Stimulated activated CD8-positive, alpha-beta memory T cell treated with anti-CD3 and anti-CD28 coated beads, Interleukin-2, amount 100 ng/mL, for 48 hours (primary cell): ENCODE measurements at places on chromosomes 1 and 21.
A peak's percentile ranks its signal among the peaks of the same experiment; 100 is the strongest.

DNA sequence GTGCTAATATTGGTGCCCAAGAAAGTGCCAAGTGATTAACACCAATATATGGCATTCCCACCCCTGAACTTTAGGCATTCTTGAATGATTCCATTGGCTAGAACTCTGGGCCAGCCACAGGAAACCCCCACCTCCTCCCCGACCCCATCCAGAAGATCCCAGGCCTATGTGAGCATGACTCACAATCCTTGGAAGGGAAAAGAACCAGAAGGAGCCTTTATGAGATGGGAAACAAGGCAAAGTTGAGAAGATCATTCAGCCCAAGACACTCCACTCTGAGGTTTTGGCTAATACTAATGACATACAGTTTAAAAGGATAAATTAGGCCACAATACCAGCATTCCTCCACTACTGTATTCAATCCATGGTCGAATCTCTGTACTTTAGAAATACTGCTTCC, 21.8 kb downstream of the ELK4 start:
- DNase-seq: no peak

- DNase-seq: no peak
Measured at GRCh38 chr21:27390384-27390783, 423.5 kb upstream of the ADAMTS5 start.

- no peak for DNase-seq
Measured at GRCh38 chr1:185096531-185096930, 51.2 kb downstream of the RNF2 start.

DNA sequence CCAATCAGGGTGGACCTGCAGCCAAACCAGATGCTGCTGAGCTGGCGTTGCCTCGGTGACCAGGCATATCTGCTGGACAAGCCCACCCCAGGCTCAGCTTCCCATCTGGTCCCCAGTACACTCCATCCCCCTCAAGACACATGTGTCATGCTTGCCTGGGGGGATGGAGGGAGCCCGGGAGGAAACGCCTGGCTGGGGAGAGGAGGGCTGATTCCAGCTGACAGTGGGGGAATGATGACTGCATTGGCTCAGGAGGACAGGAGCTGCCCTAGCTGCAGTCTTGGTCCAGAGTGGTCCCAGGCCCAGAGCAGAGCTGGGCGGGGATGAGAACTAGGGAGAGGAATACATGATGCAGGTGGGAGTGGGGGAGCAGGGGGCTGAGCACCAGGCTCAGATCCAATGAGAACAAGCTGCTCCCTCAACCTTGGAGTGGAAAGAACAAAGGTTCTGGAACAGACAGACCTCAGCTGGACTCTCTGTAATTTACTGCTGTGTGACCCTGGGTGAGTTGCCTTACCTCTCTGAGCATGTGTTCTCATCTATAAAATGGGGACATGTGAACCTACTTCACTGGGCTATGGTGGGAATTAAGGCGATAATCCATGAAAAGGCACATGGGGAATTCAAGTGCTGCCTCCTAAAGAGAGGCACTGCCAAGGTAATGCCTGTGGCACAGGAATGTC, 23.1 kb upstream of the ECE1 start:
- no peak for DNase-seq

DNA sequence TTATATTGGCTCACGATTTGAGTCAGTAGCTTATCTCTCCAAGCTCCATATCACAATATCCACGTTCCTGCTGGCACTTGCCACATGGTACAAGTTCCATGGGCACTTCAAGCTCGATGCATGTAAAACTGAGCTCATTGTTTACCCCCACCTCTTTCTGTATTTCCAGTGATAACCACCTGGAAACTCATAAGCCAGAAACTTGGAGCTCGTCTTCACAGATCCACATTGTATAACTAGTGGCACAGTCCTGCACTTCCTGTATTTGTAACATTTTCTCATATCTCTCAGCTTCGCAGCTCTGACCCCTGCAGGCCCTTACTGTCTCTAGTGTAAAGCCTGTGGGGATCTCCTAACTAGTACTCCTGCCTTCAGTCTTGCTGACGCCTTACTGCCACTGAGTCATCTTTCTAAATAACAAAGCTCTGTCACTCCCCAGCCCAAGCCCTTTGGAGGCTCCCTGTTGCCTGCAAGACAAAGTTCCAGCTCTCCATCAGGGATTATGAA, 6.5 kb upstream of the C2CD4D start:
- DNase-seq: no peak

DNA sequence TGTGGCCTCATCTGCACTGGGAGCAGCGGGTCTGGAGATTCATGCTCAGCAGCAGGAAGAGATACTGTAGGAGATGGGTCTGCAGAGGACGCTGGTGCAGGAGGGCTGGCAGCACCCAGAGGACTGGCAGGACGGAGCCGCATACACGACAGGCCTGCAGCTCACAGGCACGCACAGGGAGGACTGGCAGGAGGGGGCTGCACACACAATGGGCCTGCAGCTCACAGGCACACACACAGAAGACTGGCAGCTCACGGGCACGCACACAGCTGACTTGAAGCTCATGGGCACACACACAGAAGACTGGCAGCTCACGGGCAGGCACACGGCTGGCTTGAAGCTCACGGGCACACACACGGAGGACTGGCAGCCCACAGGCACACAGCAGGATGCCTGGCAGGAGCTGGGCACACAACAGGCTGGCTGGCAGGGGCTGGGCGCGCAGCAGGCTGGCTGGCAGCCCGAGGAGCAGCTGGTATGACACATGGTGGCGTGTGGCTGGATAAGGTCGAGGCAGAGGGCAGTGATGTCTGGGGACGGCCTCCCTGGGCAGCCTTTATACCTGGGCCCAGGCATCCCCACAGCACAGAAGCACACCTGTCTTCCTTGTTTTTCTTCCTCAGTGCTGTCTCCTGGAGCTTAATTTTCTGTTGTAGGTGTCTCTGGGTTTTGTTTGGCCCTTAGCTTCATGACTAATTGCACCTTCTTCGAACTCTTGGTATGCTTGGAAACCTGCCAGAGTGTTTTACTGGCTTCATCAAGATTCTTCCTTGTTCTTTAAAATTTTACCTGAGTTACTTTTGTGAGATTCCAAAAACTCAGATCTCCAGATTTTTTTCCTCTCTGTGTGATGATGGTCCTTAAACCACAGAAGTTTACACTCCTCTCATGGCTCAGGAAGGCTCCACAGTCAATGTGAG, at the start of gene KRTAP12-2:
TSS of gene KRTAP12-2 (minus strand) at position 527 of the 920 bp plus-strand sequence. CDS start at position 486, 41 bp downstream.
- DNase-seq: no peak

DNA sequence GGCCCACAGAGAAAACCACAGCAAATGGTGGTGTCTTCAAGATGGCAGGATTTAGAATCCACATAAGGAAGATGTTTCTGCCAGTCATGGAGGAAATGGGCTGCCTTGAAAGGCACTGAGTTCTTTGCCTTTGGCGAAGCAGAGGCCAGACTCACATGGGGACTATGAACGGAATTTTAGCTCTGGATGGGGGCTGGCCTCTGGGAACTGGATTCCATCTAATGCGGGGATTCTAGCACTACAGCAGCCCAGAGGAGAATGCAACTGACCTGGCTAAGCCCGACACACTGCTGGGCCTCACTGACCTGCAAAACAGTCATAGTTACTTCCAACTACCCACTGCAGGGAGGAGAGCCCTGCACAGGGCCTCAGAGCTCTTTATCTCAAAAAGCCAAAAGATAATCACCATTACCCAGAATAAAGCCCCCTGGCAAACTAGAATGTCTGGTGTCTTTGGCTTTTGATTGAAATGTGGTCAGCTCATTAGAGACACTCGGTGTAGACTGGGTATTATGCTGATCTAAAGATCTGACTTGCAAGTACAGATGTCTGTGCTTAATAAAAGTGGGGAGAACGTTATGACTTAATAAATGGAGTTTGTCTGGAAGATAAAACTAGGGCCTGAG, 11.6 kb downstream of the HCRTR1 start:
- DNase-seq: no peak

- no peak for DNase-seq
Measured at GRCh38 chr1:112418099-112418892, 22.3 kb downstream of the CTTNBP2NL start.

DNA sequence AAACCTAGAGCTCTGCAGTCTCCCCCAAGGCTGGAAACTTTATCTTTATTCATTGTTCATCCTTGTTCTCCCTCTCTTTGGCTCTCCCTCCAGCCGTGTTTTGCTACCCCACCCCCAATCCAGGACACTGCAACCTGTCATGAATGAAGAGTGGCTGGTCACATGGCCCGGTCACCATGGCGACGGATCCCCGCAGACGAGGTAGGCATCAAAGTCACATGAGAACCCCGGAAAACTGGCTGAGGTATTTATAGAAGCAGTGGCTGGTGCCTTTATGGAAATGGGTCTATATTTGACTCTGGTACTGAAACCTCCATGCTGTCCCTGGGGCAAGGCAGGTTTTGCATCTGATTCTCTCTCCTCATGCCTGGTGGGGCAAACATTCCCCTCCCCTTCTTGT, 13.4 kb upstream of the SLC6A17 start:
- no peak for DNase-seq

GRCh38 chr1:213484333-213484732, 433.3 kb downstream of the RPS6KC1 start:
- no peak for DNase-seq

- no peak for DNase-seq
Measured at GRCh38 chr1:116409751-116410191, 36.7 kb downstream of the ATP1A1 start.

- no peak for DNase-seq
Measured at GRCh38 chr1:188056011-188056410, 1227.3 kb downstream of the PLA2G4A start.

GRCh38 chr1:39623053-39623452, 16.4 kb downstream of the HEYL start:
- no peak for DNase-seq

DNA sequence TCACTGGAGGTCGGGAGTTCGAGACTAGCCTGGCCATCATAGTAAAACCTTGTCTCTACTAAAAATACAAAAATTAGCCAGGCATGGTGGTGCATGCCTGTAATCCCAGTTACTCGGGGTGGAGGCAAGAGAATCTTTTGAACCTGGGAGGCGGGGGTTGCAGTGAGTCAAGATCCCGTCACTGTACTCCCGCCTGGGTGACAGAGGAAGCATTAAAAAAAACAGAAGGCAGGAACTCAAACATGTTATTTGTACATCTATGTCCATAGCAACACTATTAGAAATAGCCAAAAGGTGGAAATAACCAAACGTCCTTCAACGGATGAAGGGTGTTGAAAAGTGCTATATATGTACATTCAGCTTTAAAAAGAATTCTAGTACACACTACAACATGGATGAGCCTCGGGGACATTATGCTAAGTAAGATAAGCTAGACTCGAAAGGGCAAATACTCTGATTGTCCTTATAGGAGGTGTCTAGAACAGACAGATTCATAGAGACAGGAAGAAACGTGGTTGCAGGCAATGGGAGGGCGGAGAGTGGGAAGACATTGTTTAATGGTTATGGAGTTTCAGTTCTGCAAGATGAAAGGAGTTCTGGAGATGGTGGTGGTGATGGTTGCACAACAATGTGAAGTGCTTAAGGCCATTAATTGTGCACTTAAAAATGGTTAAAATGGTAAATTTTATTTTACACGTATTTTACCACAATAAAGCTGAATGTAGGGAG, 19.2 kb downstream of the NLRP3 start:
- DNase-seq: no peak

DNA sequence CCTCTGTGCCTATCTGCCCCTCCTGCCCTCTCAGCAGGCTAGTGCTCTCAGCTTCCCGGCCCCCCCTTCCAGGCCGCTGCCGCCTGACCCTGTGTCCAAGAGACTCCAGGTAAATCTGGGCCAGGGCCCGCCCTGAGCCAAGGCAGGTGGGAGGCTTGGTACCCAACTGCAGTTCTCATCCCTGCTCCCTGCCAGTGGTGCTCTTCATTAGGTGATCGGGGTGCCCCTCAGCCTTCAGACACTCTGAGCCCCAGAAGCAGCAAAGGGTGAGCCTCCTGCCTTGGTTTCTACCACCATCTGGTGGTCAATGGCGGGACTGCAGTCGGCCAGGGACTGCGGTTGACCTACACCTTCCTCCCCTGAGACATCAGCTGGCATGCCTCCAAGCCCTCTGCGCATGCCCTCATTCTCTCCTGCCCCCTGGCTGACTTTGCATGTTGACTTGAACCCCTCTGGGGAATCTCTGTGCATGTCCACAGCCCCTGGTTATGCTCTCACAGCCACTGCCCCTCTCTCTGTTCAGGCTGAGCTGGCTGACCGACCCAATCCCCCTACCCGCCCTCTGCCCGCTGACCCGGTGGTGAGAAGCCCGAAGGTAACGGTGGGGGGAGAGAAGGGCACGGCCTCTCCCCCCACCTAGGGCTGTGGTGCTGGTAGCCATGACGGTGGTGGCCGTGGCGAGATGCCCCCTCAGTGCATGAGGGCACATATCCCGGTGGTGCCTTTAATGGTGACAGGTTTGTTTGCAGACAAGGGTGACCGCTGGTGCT, 2.0 kb upstream of the EFNA4 start:
- DNase-seq: peak; percentile 92

GRCh38 chr1:245605480-245606156, 450.8 kb downstream of the KIF26B start:
- DNase-seq: no peak

- DNase-seq: peak; percentile 65
Measured at GRCh38 chr1:34885405-34886247, 26.1 kb upstream of the SMIM12 start.

GRCh38 chr1:50917138-50918137, 42.6 kb downstream of the FAF1 start:
- DNase-seq: no peak

GRCh38 chr1:170698301-170699275, 34.7 kb downstream of the PRRX1 start:
- no peak for DNase-seq

GRCh38 chr1:39650431-39650830, 11.0 kb upstream of the HEYL start:
- DNase-seq: no peak

GRCh38 chr1:238606457-238606856, 715.7 kb upstream of the ZP4 start:
- DNase-seq: no peak

DNA sequence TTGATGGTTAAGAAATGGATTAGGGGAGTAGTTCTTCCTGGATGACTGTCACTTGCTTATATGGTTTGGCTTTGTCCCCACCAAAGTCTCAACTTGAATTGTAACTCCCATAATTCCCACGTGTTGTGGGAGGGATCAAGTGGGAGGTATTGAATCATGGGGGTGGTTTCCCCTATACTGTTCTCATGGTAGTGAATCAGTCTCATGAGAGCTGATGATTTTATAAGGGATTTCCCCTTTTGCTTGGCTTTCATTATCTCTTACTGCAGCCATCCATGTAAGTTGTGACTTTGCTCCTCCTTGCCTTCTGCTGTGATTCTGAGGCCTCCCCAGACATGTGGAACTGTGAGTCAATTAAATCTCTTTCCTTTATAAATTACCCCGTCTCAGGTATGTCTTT, 1621.1 kb downstream of the MRPL39 start:
- no peak for DNase-seq
